GM23248 (cell line): ENCODE measurements at places on chromosomes 5 and 9. TPM values are rescaled to one million over a fixed set of nuclear protein-coding genes. Genes with fewer than 3 reads are reported as not detected.

AK8 gene
- 0.32 and 1.0 TPM in 2 replicates for total RNA-seq

CCNI2 gene
- total RNA-seq: not detected in 2 replicates

DNA sequence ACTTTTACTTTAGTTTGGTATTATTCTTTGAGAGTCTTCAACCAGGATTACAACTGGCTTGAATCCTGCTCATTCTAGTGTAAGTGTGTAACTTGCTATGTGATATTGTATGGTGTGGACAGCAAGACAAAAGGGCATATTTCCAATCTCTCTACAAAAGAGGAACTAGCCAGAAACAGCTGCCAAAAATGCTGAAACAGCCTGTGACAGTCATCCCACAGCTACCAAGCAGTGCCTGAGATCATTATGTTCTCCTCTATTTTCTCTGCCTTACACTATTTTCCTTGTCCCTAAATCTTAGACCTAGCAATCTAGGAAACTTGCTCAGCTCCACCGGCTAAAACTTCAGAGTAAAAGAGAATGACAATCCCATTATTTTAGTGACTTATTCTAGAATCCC is 42.8 kb downstream of the WDR41 start:
- peaks cover 40% of the 10 kb centered on the region for H3K36me3 ChIP-seq
- H3K27ac ChIP-seq: no peak overlapping the region
- H3K4me3 ChIP-seq: no peak overlapping the region

DNA sequence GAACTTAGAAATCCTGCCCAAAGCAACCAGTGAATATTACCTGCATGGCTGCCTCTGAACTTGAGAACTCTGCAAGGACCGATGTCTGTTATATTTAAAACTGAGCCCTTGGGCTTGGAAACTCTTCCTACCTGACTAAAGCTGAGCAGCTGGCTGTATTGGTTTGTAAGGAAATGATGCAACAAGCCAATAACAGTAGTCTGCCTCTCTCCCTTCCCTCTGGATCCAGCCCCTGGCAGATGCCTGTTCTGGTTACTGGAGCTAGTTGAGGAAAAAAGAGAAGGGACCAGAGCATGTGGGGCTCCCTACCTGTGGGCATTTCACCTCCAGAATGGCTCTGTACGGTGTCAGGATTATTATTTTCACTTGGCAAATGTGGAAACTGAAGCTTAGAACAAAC is 34.7 kb downstream of the SH3RF2 start:
- no peaks in the 10 kb centered on the region; the same call in 1 of the 2 replicates for H3K27me3 ChIP-seq
- no peaks in the 10 kb centered on the region for H3K4me1 ChIP-seq
- no peak overlapping the region for H3K4me3 ChIP-seq
- H3K36me3 ChIP-seq: no peaks in the 10 kb centered on the region
- no peak for DNase-seq
- H3K27ac ChIP-seq: no peak overlapping the region

ROR2 gene
- total RNA-seq: 8.2 and 12.9 TPM in 2 replicates

CAPSL gene
- 4.5 TPM in 1 of 2 replicates, not detected in the other for total RNA-seq

TSSK1B gene
- not detected in 2 replicates for total RNA-seq

SPATA31C1 gene
- total RNA-seq: not detected in 2 replicates

DNA sequence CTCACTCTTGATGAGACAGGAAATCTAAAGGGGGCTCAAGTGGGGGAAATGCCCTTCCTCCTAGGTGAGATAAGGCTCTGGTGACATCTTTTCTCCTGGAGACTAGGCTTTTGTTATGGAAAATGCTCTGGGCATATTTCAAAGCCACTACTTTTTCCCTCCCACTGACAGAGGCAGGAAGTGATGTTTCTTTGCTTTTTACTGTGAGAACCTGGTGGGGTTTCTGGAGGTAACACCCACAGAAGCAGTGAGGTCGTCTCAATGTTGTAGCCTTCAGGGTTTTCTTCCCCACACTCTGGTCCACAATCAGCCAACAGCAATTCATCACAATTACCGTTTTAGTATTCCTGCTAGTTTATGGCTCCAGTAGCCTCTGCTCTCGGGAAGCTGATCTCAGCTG is 41.4 kb upstream of the FAM240B start:
- H3K4me1 ChIP-seq: no peaks in the 10 kb centered on the region
- no peak overlapping the region for H3K4me3 ChIP-seq
- no peaks in the 10 kb centered on the region for H3K27me3 ChIP-seq
- H3K36me3 ChIP-seq: no peaks in the 10 kb centered on the region
- H3K27ac ChIP-seq: no peak overlapping the region
- no peak for DNase-seq

SLC6A19 gene
- not detected in 2 replicates for total RNA-seq

- peaks cover 29% of the 10 kb centered on the region for H3K4me1 ChIP-seq
- H3K27me3 ChIP-seq: no peaks in the 10 kb centered on the region; the same call in 1 of the 2 replicates
- peak overlapping the region; percentile 66 for H3K27ac ChIP-seq
- DNase-seq: peak; percentile 73
- no peak overlapping the region for H3K4me3 ChIP-seq
These were observed 43.3 kb downstream of the SLC28A3 start for GRCh38 chr9:84297162-84297821.

FOXD4L5 gene
- total RNA-seq: not detected in 2 replicates

DNA sequence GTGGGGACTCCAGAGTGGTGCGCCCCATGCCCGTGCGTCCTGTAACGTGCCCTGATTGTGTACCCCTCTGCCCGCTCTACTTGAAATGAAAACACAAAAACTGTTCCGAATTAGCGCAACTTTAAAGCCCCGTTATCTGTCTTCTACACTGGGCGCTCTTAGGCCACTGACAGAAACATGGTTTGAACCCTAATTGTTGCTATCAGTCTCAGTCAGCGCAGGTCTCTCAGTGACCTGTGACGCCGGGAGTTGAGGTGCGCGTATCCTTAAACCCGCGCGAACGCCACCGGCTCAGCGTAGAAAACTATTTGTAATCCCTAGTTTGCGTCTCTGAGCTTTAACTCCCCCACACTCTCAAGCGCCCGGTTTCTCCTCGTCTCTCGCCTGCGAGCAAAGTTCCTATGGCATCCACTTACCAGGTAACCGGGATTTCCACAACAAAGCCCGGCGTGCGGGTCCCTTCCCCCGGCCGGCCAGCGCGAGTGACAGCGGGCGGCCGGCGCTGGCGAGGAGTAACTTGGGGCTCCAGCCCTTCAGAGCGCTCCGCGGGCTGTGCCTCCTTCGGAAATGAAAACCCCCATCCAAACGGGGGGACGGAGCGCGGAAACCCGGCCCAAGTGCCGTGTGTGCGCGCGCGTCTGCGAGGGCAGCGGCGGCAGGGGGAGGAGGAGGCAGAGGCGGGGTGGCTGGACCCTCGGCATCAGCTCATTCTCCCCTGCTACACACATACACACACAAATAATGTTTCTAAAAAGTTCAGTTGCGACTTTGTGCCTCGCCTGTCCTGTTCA is 668 bp downstream of the GLIS3 start:
- no peaks in the 10 kb centered on the region for H3K27me3 ChIP-seq
- peaks cover 59% of the 10 kb centered on the region for H3K4me1 ChIP-seq
- H3K27ac ChIP-seq: peak overlapping the region; percentile 97
- peak overlapping the region; percentile 95 for H3K4me3 ChIP-seq

GRCh38 chr5:170046241-170046640 is 59.5 kb upstream of the FOXI1 start:
- peaks cover 5% of the 10 kb centered on the region; the same call in 1 of the 2 replicates for H3K27me3 ChIP-seq
- no peaks in the 10 kb centered on the region for H3K36me3 ChIP-seq
- no peak for DNase-seq
- H3K4me1 ChIP-seq: no peaks in the 10 kb centered on the region
- no peak overlapping the region for H3K4me3 ChIP-seq
- no peak overlapping the region for H3K27ac ChIP-seq

- no peaks in the 10 kb centered on the region for H3K36me3 ChIP-seq
- H3K27me3 ChIP-seq: no peaks in the 10 kb centered on the region
These were observed 70.1 kb upstream of the PANK3 start for GRCh38 chr5:168649306-168649705.

- DNase-seq: peak; percentile 91
- H3K36me3 ChIP-seq: no peaks in the 10 kb centered on the region
- H3K4me3 ChIP-seq: no peak overlapping the region
- H3K27me3 ChIP-seq: no peaks in the 10 kb centered on the region
- peaks cover 44% of the 10 kb centered on the region for H3K4me1 ChIP-seq
These were observed 63.9 kb upstream of the TGFBR1 start for GRCh38 chr9:99040911-99041582.

DNA sequence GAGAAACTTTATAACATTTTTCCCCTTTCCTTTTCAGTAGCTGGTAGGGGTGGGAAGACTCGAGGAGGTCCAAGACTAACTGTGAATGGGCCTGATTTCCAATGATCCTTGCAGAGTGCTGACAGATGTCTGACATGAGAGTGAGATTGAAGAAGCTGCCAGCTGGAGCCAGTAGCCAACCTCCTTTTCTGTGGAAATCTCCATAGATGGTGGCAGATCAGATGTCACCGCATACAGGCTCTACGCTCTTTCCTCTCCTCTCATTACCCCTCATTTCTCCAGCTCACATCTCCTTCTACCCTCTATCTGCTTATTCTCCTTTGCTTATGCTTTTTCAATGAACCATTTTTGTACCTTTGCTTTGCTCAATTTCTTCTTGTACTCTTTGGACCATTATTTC is 395.2 kb upstream of the TNC start:
- H3K27me3 ChIP-seq: no peaks in the 10 kb centered on the region
- no peak overlapping the region for H3K4me3 ChIP-seq
- H3K36me3 ChIP-seq: no peaks in the 10 kb centered on the region

DNA sequence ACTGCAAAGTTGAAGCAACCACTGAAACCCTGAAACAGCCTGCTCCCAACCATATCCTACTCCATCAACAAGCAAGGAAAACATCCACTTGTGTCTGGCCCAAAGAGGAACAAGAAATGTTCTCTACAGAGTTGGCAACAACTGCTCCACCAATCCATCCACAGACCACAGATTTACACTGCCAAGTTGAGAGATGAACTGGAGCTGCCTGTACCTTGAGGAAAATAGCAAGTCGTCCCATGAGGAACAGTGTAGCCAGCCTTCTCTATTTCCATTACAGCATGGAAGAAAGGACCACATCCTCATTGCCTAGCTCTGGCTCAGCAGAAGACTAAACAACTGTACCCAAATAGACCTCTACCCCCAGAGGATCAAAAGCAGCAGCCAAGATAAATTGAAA is 60.4 kb downstream of the DEPDC1B start:
- H3K36me3 ChIP-seq: 0 out of 2 replicates have a peak, but pooled peaks cover 4% of the 10 kb centered on the region
- H3K27me3 ChIP-seq: no peaks in the 10 kb centered on the region
- no peak overlapping the region for H3K27ac ChIP-seq
- H3K4me3 ChIP-seq: no peak overlapping the region

- no peaks in the 10 kb centered on the region for H3K27me3 ChIP-seq
- no peaks in the 10 kb centered on the region for H3K36me3 ChIP-seq
- H3K4me1 ChIP-seq: peaks cover 52% of the 10 kb centered on the region
- DNase-seq: peak; percentile 96
- peak overlapping the region; percentile 48 for H3K4me3 ChIP-seq
These were observed 122.5 kb downstream of the LHFPL2 start for GRCh38 chr5:78526049-78526525.

GPX3 gene
- total RNA-seq: 2.4 and 3.0 TPM in 2 replicates

GFI1B gene
- total RNA-seq: not detected in 2 replicates

- no peak for DNase-seq
- peaks cover 2% of the 10 kb centered on the region; the same call in 1 of the 2 replicates for H3K27me3 ChIP-seq
- no peaks in the 10 kb centered on the region for H3K4me1 ChIP-seq
- H3K27ac ChIP-seq: no peak overlapping the region
These were observed 50.7 kb downstream of the DBH start for GRCh38 chr9:133686642-133687575.

DNA sequence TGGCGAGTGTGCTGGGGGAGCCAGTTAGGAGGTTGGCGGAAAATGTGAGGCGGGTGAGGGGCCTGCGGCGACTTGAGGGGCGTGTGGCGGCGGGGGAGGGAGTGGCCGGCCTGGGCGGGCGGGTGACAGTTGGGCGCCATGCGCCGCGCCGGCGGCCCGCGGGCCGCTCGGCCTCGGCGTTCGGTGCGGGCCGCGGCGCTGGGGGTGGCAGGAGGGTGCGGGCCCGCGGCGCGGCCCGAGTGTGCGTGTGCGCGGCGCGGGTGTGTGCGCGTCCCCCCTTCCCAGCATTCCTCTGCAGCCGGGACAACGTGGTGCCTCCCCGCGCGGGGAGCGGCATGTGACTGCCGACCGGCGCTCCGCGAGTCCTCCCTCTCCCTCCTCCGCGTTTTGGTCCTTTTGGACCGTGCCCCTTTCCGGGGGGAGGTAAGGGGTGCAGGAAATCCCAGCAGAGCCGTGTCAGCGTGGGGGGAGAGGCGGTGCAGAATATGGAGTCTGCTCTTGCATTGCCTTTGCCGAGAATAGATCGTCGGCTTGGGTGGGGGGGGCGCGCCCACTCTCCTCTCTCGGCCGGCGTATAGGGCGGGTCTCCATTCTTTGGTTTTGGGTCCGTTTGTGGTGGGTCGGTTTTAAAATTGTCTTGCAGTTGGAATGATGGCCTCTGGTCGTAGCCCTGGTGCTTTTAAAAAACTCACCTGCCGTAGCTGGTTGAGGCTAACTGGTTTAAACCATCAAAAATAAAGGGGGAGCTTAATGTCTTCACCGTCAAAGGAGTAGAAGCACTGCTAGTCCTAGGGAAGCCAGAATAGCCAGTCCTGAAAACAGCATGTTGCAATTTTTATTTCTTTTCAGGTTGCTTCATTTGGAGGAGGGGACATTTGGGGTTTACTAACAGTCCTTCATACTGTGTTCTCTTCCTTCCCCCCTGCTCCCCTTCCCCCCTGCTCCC is 2.0 kb downstream of the LARP1 start:
- peak overlapping the region; percentile 72 for H3K27ac ChIP-seq
- H3K4me1 ChIP-seq: peaks cover 51% of the 10 kb centered on the region
- DNase-seq: peak; percentile 67
